NCI-H524 (cell line): ENCODE measurements at places on chromosomes 3 and 15.
A peak's percentile ranks its signal among the peaks of the same experiment; 100 is the strongest.

GRCh38 chr3:63030666-63031065 lies 155.4 kb upstream of the CADPS start:
- DNase-seq = no peak

- DNase-seq = no peak
Observed at GRCh38 chr3:89635137-89635536, 527.7 kb downstream of the EPHA3 start.

DNA sequence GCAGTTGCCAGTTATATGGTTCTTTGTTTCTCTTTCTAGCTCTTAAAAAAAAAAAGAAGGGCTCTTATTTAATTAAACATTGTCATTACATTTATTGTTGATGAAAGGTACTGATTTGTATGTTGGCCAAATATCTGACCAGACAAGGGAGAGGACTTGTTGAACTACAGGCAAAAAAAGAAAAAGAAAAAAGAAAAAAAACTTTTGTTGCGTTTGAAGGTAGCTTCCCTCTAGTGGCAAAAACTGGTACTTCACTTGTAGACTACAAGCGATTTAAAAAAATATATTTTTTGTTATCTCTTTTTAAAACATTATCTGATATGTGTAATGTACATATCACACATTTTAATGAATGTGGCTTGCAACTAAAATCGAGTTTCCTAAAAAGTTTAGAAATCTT lies 280.6 kb downstream of the ROBO2 start:
- no peak for DNase-seq

- DNase-seq = no peak
Observed at GRCh38 chr3:146431240-146431639, 38.1 kb downstream of the PLSCR2 start.

- DNase-seq = peak; percentile 49
Observed at GRCh38 chr3:43503067-43503728, 118.6 kb downstream of the ANO10 start.

DNA sequence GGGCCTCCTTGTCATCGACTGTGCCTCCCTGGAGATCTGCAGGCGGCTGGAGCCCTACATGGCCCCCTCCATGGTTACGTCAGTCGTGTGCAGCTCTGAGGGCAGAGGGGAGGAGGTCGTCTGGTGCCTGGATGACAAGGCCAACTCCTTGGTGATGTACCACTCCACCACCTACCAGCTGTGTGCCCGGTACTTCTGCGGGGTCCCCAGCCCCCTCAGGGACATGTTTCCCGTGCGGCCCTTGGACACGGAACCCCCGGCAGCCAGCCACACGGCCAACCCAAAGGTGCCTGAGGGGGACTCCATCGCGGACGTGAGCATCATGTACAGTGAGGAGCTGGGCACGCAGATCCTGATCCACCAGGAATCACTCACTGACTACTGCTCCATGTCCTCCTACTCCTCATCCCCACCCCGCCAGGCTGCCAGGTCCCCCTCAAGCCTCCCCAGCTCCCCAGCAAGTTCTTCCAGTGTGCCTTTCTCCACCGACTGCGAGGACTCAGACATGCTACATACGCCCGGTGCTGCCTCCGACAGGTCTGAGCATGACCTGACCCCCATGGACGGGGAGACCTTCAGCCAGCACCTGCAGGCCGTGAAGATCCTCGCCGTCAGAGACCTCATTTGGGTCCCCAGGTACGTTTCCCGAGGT lies 146.5 kb downstream of the LRRK1 start:
- no peak for DNase-seq

GRCh38 chr3:122826278-122826677 lies 31.4 kb downstream of the SLC49A4 start:
- no peak for DNase-seq

GRCh38 chr3:8625991-8626390 lies 18.6 kb downstream of the SSUH2 start:
- DNase-seq = no peak

DNA sequence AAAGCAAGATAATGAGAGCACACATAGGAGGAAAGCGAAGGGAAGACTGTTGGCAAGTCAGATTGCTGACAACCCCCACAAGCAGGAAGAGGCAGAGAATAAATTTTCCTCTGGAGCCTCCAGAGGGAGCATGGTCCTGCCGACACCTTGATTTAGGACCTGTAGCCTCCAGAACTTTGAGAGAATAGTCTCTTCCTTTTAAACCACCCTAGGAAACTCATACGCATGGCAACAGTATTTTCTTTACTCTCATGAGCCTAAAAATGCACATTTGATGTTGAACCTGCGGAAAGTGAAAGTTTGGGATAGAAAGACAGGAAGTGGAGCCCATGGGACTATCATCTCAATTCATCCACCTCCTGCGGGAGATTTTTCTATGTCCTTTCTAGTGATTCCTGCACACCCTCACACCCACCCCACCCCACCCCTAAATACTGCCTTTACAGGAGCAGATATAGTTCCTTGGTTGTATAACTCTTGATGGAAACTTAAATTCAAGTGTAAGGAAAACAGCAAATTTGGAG lies 116.7 kb upstream of the LPP start:
- DNase-seq = no peak

GRCh38 chr15:94205366-94205765 lies 26.0 kb upstream of the MCTP2 start:
- DNase-seq = no peak

- DNase-seq = no peak
Observed at GRCh38 chr3:12856626-12857025, 15.3 kb upstream of the RPL32 start.

- no peak for DNase-seq
Observed at GRCh38 chr15:66733976-66734375, 31.9 kb downstream of the SMAD6 start.

DNA sequence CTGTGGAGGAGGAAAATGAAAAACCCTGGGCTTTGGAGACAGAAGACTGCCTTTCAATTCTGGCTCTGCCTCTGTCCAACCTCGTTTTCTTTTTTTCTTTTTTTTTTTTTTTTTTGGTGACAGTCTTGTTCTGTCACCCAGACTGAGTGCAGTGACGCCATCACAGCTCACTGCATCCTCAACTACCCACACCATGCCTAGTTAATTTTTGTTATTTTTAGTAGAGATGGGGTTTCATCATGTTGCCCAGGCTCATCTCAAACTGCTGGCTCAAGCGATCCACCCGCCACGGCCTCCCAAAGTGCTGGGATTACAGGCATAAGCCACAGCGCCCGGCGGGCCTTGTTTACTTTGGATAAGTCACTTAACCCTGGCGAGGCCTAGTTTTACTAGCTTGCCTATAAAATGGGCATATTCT lies 66.3 kb upstream of the SLC25A26 start:
- DNase-seq = no peak

- no peak for DNase-seq
Observed at GRCh38 chr3:78703944-78704343, 1063.9 kb downstream of the ROBO1 start.

GRCh38 chr3:161915418-161915750 lies 418.8 kb downstream of the OTOL1 start:
- peak; percentile 16 for DNase-seq

DNA sequence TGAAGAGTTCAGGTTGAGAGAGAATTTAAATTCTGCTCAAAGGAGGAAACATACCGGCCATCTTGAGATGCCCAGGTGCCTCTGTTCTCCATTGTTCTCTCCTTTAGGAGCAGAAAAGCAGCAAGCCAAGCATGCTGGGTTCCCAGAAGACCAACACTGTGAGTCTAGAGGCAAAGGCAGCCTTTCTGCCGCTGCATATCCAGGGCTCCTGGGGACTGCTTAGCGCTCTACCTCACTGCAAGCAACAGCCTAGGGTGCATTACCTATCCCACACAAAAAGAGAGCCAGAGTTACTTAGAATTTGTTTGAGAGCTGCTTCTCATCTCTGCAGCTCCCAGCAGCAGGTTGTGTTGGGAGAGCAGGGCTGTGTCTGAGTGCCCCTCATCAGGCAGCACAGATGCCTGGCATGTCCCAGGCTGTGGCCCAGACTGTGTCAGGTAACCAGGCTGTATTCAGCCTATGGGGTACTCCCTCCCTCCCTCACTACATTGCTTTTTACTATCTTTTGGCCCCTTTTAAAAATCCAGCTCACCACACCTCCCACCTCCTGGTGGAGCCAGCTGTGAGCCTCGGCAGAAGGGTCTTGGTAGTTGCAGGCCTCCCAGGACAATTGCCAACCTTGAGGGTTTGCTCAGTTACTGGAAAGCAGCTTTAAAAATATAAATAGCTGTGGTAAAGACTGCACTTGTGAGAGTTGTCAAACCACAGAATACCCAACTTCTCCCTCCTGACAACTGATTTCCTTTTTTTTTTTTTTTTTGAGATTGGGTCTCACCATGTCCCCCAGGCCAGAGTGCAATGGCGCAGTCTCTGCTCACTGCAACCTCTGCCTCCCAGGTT lies 30.2 kb downstream of the BCL2L10 start:
- no peak for DNase-seq

GRCh38 chr3:3133500-3133899 lies 6.8 kb downstream of the TRNT1 start:
- peak; percentile 29 for DNase-seq

DNA sequence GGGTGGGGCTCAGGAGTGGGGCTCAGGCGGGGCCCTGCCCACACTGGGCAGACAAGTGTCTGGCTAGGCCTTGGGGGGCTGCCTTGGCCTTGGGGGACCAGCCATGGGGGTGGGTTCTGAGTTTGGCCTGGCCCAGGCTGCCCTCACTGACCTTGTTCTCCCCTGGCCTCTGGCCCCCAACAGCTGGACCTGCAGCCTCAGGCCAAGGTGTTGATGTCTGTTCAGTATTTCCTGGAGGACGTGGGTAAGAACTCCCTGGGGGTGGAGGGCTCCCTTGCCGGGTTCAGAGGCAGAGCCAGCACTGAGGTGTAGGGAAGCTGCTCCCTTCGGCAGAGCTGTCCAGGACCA lies 20.0 kb downstream of the PRKCD start:
- no peak for DNase-seq

DNA sequence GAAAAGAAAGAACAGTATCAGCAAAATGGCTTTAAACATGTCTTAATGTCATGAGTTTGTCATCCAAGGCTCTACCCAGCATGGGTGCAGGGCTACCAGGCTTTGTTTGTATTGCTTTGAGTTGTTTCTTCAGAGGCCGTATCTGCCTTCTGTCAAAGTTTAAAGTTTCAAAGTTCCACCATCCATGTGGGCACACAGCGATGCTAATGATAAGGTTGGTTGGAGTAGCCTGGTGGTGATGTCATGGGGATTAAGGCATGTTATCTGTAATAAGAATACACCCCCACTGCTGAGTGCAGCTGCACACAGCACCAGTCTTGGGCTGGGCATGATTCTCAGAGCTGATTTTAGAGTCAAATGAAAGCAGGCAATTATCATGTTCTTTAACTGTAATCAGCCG lies 72.0 kb upstream of the LRTM1 start:
- peak; percentile 93 for DNase-seq

GRCh38 chr3:109178708-109179107 lies 42.2 kb downstream of the C3orf85 start:
- no peak for DNase-seq

DNA sequence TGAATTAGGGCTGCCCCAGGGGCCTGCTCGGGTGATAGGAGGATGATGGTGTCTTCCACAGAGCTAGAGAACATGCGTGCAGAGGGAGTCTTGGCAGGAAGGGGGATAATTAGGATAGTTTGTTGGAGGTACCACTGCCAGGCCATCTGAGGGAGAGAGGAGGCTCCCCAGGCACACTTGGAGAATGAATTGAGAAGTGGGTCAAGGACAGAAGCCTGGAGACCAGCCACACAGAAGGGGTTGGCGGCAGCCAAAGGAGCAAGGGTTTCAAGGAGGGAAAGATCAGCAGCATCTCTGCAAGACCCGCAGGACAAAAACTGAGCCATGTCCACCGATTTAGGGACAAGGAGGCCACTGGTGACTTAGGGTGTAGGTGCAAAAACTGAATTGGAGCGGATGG lies 6.9 kb downstream of the SLC28A1 start:
- DNase-seq = no peak

DNA sequence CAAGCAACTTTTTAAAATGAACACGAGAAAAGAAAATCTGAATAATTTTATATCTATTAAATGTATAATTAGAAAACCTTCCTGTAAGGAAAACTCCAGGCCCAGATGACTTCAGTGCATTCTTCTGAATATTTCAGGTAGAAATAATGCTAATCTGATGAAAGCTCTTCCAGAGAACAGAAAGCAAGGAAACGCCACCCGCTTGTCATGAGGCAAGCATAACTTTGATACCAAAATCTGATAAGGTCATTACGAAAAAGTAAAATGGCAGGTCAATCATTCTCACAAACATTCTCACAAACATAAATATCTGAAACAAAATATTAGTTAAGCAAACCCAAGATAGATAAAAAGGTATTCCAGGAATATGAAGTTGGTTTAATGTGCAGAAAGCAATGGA lies 60.6 kb upstream of the PCSK6 start:
- no peak for DNase-seq

DNA sequence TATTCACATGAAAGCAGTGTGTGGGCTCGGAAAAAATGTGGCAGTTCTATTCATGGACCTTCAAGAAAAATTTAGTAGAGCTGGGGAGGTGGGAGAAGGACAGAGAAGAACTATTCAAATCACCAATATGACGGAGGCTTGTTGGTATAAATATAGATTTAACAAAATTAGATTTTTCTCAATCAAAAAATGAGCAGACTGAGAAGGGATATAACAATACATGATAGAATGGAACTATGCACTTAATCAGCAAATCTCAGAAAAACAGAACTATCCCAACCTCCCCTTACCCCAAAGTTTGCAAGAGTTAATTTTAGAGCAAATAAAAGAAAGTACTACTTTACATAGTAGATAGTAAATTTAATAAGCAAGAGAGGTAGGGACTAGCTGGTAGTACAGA lies 194.6 kb upstream of the BCL6 start:
- DNase-seq = no peak

DNA sequence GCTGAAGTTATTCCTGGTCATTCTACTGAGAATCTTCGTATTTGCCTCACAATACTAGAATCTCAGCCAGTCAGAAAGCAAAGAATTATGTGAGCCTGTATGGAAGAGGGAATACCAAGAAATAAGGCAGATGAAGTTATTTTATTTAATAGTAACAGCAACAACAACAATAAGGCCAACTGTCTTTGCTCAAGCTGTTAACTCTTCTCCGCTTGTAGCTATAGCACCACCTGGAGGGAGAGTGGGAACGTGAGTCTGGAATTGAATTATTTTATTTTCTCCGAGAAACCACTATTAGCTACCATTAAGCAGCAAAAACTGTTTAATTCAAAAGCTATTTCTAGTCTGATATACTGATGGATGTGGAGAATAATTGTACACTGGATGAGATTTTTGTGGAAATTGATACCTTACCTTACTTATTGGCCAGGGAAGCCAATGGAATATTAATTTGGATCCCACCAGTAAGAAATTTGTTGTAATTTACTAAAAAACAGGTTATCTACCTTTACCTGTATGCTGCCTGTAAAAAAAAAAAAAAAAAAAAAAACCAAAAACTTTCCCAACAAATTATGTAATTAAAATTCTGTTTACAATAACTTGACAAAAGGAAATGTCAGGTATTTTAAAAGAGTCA lies 50.1 kb downstream of the CALML4 start:
- DNase-seq = peak; percentile 43

DNA sequence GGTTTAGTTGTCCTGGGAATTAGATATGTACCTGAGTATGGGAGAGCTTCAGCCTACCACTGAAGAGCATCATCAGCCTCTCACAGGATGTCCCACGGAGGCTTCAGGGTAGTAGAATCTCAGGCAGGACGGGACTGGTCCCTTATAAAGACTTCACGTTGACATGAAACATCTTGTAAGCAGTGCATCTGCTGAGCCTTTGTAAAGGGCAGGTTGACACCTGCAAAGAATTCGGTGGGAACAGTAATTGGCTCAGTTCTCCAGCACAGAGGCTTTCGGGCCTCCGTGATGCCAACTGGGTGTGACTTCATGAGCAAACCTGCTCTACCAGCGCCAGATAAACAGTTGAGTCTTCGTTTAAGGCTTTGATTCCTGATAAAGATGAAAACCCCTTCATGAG lies 26.9 kb upstream of the AVEN start:
- DNase-seq = no peak
